Camera-type eye (tissue), 1 donor: ENCODE measurements at places on chromosomes 3 and 15. TPM values are rescaled to one million over a fixed set of nuclear protein-coding genes. Genes with fewer than 3 reads are reported as not detected.

Gene TMIE
- total RNA-seq, result 3.0 TPM

Gene WNT5A
- total RNA-seq, result 39.0 TPM

Gene ZCWPW2
- 2.6 TPM for total RNA-seq

Gene OSTN
- 7.3 TPM for total RNA-seq

Gene CYP11A1
- total RNA-seq, result 1.0 TPM

Gene LOXL1
- 65.1 TPM for total RNA-seq

Gene ANKRD63
- not detected for total RNA-seq

Gene SATB1
- 89.1 TPM for total RNA-seq

Gene CAPN3
- total RNA-seq, result 28.4 TPM

Gene ISLR2
- 50.0 TPM for total RNA-seq

Gene IQCF5
- not detected for total RNA-seq

Gene TYRO3
- 11.6 TPM for total RNA-seq

Gene SOX2
- total RNA-seq, result 128 TPM

Gene SPINT1
- total RNA-seq, result 27.4 TPM

Gene EPB42
- total RNA-seq, result 5.3 TPM

Gene ZNF660
- total RNA-seq, result 21.2 TPM

Gene PLCL2
- 71.1 TPM for total RNA-seq

Gene TRH
- 14.0 TPM for total RNA-seq

Gene VPS18
- 25.0 TPM for total RNA-seq

Gene IQSEC1
- total RNA-seq, result 127 TPM

Gene GP5
- total RNA-seq, result 1.1 TPM

Gene DNAH12
- 0.71 TPM for total RNA-seq

Gene SPTBN5
- total RNA-seq, result 7.1 TPM

Gene RPLP1
- total RNA-seq, result 100 TPM

Gene KNG1
- not detected for total RNA-seq

Gene ZNF619
- 13.4 TPM for total RNA-seq

Gene IL17RB
- 8.7 TPM for total RNA-seq

Gene NTRK3
- 14.6 TPM for total RNA-seq

Gene CCDC54
- total RNA-seq, result not detected

Gene AEN
- 7.5 TPM for total RNA-seq

Gene CLDN16
- 0.16 TPM for total RNA-seq

Gene GHSR
- total RNA-seq, result not detected

Gene PLA1A
- 1.3 TPM for total RNA-seq

Gene PLSCR5
- total RNA-seq, result not detected

Gene FNDC3B
- 109 TPM for total RNA-seq

Gene GRIP2
- total RNA-seq, result 9.1 TPM

Gene LTF
- total RNA-seq, result 52.9 TPM

Gene B3GNT5
- total RNA-seq, result 15.2 TPM

Gene MLF1
- total RNA-seq, result 20.2 TPM

Gene XIRP1
- 4.5 TPM for total RNA-seq

Gene KLF15
- total RNA-seq, result 7.7 TPM

Gene MRPS11
- total RNA-seq, result 19.4 TPM

Gene SLC12A8
- 4.9 TPM for total RNA-seq

Gene HTR3E
- not detected for total RNA-seq

Gene TMEM115
- total RNA-seq, result 33.6 TPM

Gene CFAP92
- total RNA-seq, result 1.3 TPM

Gene SI
- not detected for total RNA-seq

Gene CHRM5
- total RNA-seq, result 6.8 TPM

Gene GOLGA8R
- 10.7 TPM for total RNA-seq

Gene CCNB2
- 21.2 TPM for total RNA-seq

Gene SNTN
- not detected for total RNA-seq

Gene AADACL2
- total RNA-seq, result 1.3 TPM

Gene HIGD2B
- total RNA-seq, result not detected

Gene PLA2G4E
- 0.16 TPM for total RNA-seq

Gene BAHD1
- 12.9 TPM for total RNA-seq

Gene MYRIP
- total RNA-seq, result 8.6 TPM

Gene SAMMSON
- total RNA-seq, result 1.2 TPM
